ENCODE measurements at places on chromosomes 1 and 21. TPM values are rescaled to one million over a fixed set of nuclear protein-coding genes. Genes with fewer than 3 reads are reported as not detected.

DNA sequence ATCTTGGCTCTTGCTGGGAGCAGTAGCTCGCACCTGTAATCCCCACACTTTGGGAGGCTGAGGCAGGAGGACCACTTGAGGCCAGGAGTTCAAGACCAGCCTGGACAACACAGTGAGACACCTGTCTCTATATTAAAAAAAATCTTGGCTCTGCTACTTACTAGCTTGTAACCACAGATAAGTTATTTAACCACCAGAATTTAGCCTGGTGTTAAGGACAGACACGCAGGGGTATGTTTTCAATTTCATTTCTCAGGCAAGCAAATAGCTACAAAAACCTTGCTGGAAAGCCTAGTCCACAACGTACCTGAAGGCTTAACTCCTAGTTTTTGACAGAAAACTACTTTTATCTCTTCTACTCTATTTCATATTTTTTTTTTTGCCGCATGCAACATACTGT lies 24.8 kb upstream of the GFI1 start:
- DNase-seq: no peak

DNA sequence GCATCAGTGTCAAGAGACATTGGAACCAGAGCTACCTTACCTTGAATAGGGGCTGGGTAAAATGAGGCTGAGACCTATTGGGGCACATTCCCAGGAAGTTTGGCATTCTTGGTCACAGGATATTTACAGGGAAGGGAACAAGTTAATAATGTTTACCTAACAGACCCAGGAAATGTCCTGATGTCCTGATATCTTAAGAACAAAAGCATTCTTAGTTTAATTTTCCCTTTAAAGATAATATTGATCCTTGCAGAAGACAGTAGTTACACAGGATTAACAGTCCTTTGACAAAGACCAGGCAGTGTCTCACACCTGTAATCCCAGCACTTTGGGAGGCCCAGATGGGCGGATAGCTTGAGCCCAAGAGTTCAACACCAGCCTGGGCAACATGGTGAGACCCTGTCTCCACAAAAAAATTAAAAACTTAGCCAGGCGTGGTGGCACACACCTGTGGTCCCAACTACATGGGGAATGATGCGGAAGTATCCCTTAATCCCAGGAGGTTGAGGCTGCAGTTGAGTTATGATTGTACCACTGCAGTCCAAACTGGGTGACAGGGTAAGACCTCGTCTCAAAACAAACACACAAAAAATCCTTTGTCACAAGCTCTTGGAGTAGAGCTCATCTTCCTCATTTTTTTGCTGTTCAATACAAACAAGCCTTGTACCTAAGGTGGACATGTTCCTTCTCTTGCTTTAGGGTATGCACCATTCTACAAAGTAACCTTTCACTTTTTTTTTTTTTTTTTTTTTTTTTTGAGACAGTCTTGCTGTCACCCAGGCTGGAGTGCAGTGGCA lies 1.3 kb upstream of the TOMM20 start:
- no peak for DNase-seq

- peak; percentile 81 for DNase-seq
These were observed 45.3 kb upstream of the CTBS start for GRCh38 chr1:84619383-84620102.

Gene HENMT1
- 3.7 TPM for total RNA-seq

Gene GRHL3
- total RNA-seq: not detected

Gene PTGER3
- not detected for total RNA-seq

Gene TRPM2
- not detected for total RNA-seq
